ENCODE measurements at places on chromosomes 2 and 18.
A peak's percentile ranks its signal among the peaks of the same experiment; 100 is the strongest.

GRCh38 chr2:239201884-239202283 is 198.9 kb downstream of the HDAC4 start:
- DNase-seq = no peak

- no peak for DNase-seq
Measured at GRCh38 chr2:136226903-136227302, 109.0 kb upstream of the CXCR4 start.

- no peak for DNase-seq
Measured at GRCh38 chr18:72783530-72783929, 84.3 kb downstream of the NETO1 start.

GRCh38 chr18:39564716-39565115 is 1999.1 kb upstream of the CELF4 start:
- DNase-seq = no peak

- DNase-seq = no peak
Measured at GRCh38 chr18:79855147-79855933, 57.6 kb downstream of the KCNG2 start.

DNA sequence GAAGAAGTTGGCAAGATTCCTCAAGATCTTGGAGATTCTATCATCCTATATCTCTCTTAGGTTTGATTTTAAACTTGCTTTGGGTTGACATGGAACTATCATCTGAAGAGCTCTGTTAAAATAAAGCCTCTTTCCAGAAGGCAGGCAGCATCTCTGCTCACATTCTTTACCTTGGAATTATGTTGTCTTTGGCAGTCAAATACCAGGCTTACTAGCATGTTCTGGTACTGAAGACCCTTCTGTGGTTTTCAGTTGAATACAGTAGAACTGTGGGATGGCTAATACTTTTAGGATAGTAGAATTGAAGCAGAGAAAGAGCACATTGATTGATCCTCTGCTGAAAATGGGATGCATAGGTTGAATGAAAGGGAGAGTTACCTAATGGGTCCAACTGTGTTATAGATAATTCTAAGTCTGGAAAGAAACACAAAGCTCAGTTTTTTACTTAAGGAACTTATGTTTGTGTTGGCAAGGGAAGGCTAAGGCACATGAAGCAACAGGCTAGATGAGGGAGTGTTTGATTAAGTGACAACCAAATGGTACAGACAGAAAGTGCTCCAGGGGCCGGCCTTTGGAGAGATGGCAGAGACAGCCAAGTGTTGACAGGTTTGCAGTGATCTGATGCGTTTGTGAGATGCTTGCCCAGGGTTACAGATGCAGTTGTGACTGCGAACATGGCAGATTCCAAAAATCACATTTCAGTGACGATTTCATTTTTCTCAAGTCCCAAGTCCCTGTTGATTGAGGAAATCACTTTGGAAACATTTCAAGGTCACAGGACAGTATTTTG is 397.9 kb downstream of the MEIS1 start:
- DNase-seq = no peak

DNA sequence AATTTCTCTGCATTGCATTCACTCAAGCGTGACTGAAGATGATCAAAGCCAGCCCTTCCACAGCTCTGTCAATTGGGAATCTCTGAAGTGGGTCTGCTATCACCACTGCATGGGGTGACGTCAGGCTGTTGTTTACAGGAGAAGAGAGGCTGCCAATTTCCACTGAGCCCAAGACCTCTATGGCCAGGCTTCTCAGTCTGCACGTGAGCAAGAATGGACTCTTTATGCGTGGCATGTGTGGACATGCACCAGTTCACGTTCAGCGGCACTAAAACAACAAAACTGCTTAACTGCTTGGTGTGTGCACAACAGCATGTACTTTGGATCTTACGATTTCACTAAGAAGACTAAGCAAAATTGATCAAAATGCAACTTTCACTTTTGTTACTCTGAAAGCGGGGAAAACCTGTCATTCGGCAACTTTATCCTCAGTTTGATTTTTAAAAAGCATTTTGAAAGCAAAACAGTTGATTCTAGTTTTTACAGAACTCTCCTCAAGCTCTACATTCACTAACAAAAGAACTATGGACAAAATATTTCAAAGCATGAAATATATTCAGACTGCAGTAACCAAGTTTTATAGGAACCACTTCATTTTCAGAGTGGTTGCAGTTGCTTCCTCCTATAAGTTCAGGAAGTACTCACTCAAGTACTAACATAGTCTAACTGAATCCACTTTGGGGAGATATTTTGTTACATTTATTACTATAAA is 77.0 kb upstream of the SERTAD2 start:
- peak; percentile 58 for DNase-seq

GRCh38 chr2:23114299-23114698 is 270.7 kb upstream of the KLHL29 start:
- DNase-seq = no peak

DNA sequence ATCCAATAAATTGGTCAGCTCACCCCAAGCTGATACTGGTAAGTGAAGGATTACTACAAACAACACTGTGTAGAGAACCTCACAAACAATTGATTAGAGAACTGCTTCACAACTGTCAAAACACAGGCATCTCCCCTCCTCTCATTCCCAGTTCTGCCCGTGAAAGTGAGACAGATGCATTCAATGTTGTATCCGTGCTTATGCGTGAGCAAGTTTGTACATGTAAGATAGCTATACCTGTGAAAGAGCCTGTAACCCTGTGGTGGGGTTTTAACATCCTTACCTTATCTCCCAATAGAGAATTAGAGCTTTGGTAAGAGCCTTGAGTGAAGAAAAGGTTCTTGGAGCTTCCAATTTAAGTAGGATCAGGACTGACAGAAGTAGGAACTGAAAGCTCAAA is 9.1 kb downstream of the MARCHF4 start:
- DNase-seq = no peak

- no peak for DNase-seq
Measured at GRCh38 chr2:53843595-53843994, 16.2 kb downstream of the GPR75 start.

- no peak for DNase-seq
Measured at GRCh38 chr2:237062585-237062984, 23.1 kb upstream of the COPS8 start.

DNA sequence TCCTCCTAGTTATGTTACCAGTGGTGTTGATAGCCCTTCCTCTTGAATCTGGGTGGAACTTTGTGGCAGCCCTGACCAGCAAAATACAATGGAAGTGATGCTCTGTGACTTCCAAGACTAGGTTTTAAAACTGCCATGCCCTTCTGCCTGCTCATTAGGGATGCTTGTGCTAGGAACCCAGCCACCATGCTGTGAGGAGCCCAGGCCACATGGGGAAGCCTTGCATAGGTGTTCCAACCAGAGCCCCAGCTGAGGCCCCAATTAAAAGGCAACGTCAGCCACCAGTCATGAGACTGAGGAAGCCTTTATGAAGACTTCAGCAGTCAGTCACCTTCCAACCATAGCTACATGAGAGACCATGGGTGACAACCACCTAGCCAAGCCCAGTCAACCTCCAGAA is 14.0 kb upstream of the MAPRE2 start:
- no peak for DNase-seq

- no peak for DNase-seq
Measured at GRCh38 chr2:36988008-36988407, 21.7 kb upstream of the STRN start.

- DNase-seq = no peak
Measured at GRCh38 chr2:95359501-95359930, 43.0 kb upstream of the FAHD2A start.

DNA sequence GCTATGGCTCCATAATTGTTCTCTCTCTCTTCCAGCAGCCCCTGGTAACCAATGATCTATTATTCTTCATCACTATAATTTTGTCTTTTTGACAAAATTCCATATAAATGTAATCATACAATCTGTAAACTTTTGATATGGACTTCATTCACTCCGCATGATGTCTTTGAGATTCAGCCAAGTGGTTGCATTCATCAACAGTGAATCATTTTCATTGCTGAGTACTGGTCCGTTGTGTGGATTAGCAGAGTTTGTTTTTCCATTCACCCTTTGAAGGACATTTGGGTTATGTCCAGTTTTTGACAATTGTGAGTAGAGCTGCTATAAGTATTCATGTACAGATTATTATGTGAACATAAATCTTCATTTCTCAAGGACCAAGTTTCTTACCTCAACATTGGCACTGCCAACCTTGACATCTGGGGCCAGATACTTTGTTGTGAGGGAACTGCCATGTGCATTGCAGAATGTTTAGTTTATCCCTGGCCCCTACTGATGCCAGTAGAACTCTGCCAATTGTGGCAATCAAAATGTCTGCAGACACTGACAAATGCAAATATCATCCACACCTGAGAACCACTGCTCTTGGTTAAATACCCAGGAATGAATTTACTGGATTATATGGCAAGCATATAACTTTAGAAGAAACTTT is 48.4 kb upstream of the BCL2L11 start:
- DNase-seq = no peak

- DNase-seq = no peak
Measured at GRCh38 chr2:209900638-209901037, 101.8 kb upstream of the RPE start.

GRCh38 chr2:137964066-137964858 is at the start of gene HNMT:
Gene HNMT (plus strand): TSS chr2:137964473. CDS start chr2:137964492, 19 bp downstream.
- DNase-seq = peak; percentile 53

- no peak for DNase-seq
Measured at GRCh38 chr2:10964052-10964790, 52.5 kb downstream of the KCNF1 start.

GRCh38 chr18:32297579-32298170 is 107.8 kb downstream of the MEP1B start:
- no peak for DNase-seq

DNA sequence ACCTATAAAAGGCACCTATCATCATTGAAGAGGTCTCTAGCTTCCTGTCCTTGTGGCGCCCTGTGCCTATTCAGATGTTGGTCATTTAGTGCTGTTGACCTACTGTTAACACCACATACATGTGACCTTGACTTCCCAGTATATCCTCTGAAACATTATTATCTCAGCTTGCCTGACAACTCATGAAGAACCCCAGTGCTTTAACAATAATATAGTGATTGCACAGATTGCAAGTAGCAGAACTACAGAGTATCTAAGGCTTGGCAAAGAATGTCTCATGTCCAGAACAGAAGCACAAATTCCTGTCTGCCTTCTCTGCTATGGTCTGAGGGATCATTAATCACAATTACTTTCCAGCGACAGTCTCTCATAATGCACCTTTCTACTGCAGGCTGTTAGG is 165.3 kb downstream of the LCLAT1 start:
- DNase-seq = no peak

Data from breast epithelium (tissue), 4 donors.